Stimulated activated CD4-positive, alpha-beta T cell treated with anti-CD3 and anti-CD28 coated beads, TNF-alpha, amount 100 ng/mL, for 1 hour (primary cell): ENCODE measurements at places on chromosomes 5 and 9.

- DNase-seq: no peak
Measured at GRCh38 chr5:31531543-31531887, 378 bp downstream of the DROSHA start.

DNA sequence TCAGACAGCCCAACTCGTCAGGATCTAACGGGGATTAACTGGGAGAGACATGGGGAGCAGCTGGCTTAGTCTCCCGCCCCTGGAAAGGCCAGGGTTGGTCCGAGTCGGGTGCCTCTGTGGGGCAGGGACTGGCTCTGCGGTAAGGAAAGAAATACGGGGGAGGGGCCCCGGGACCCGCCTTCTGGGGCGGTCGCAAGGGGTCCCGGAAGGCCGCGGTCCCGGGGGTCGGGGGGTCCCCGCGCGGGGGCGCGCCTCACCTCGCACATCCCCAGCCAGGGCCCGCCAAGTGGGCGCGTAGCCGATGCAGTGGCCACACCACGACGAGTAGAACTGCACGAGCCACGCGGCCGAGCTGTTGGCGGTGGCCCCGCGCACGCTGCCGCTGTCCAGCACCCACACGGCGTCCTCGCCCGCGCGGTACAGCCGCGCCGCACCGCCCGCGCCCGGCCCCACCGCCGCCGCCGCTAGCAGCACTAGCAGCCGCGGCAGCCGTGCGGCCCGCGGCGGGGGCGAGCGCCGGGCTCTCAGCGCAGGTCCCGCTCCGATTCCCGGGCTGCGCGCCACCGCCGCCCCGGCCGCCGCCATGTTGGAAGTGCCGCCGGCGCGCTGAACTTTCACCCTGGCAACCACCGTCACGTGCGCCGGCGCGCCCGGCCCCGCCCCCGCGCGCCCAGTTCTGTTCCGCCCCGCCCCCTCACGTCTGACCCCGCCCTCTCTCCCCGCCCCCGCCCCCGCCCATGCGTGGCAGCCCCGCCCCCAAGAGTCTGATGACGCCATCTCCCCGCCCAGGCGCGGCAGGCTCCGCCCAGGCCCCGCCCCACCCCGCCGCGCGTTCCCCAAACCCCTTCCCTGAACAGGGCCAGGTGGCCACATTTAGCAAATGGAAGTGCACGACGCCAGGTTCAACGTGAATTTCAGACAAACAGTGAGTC lies at the start of gene QSOX2:
Gene QSOX2 (minus strand): TSS at position 594 of the 932 bp plus-strand sequence. CDS start 9 bp downstream, at position 585.
- peak; percentile 82 for DNase-seq

DNA sequence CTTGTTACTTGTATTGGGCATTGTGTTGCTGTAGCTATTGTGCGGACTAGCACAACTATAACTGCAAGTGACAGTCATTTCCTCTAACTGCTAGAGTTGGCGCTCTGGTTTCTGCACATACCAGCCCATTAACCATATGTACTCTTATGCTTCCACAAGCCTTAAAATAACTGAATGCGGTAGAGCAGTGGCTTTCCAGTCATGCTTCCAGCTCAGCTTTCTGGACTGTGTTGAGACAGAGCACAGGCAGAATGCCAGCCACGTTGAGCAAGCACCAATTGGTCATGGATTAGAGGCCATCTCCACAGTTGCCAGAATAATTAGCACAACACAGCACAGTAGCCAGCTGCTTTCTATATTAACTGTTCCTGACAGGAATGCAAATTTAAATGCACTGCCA lies 12.2 kb downstream of the INVS start:
- no peak for DNase-seq

GRCh38 chr5:151665613-151666012 lies 21.1 kb downstream of the SPARC start:
- no peak for DNase-seq

DNA sequence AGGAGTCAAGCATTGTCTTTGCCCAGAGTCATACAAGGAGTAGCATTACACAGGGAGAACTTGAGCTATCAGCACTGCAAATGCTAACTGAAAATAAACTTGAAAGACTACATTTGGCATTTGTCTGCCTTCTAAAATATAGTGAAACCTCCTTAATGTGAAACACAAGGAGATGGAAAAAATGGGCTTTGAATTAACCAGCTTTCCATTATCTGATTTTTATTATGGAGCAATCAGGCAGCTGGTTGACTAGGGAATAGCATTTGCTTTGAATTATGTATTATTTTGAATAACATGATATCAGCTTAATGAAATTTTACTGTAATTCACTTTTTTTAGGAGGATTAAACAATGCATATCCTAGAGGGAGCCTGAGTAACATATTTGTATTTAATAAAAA lies 130.8 kb downstream of the GDNF start:
- no peak for DNase-seq

DNA sequence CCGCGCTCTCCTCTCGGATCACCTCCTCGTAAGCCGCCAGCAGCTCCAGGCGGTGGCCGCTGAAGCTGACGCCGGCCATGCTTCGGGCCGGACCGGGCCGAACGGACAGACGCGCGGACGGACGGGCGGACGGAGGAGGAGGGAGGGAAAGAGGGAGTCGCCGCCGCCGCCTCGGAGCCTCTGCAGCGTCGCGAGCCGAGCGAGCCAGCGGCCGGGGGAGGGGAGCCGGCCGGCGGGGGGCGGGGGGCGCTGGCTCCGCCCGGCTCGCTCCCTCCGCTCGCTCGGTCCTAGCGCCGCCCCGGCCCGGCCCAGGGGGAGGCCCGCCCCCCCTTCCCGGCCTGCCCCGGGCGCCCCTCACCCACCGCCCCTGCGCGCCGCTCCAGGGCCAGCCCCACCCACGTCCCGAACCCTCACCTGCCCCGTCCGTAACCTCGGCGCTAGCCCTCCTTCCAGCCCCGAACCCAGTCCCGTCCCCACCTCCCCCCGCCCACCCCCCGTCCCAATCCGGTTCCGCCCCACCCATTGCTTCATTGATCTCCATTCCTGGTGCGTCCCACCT lies at the start of gene DBN1:
Gene DBN1 (minus strand): TSS at position 192 of the 559 bp plus-strand sequence. CDS start 113 bp downstream, at position 79.
- no peak for DNase-seq

DNA sequence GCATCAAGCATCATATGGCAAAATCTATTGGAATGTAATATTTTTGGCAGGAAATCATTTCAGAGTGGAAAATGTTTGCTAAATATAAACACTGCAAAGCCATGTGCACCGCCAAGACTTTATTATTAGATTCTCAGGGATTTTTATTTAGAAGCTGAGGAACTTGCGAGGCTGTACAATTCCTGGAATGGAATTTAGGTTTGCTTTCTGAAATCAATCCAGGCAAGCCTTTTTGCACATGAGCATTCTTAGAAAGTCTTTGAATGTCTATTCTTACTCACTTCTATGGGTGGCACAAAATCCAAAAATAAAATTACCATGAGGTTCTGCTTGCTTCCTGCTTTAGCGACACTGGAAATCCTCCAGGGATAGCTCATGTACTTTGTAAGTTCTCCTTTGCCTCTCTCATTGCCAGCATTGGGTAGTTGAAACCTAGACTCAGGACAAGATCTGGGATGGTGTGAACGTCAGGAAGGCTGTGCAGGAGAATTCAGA lies 71.5 kb upstream of the PALM2AKAP2 start:
- DNase-seq: no peak

DNA sequence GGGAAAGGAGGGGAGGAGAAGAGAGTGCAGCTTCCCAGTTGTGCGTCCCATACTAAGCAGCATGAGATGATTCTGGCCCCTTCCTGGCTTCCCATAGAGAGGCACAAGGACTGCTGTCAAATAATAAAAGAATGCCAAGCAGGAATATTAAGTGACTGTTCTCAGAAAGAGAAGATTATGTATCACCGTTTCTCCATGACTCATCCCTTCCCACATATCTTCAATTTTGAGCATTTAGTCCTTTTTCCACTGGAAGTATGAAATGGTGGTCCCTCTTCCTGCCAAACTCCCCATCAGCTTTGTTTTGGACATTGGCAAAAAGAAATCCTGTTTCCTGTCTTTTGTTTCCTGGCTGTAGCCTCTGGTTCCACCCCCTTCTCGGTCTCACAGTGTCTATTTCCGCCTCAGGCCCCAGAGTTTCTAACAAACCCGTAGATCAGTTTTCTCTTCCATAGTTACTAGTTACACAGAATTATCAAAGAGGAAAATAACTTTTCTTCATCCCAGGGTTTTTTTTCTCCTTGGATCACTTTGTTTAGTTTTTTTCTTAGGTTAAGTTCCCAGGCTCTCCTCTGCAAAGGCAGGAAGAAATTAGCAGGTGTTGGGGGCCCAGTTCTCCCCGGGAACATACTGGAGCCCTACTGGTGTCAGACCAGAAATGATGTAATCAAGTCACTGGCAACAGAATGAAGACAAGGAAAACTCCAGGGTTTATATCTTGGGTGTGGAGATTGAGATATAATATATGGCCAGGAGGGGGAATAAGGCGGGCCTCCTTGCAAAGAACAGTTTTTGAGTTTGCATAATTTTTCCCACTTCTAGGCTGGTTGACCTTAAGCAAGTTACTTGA lies 26.4 kb upstream of the ARHGAP26 start:
- no peak for DNase-seq

- DNase-seq: no peak
Measured at GRCh38 chr5:147093138-147093537, 141.7 kb upstream of the STK32A start.

DNA sequence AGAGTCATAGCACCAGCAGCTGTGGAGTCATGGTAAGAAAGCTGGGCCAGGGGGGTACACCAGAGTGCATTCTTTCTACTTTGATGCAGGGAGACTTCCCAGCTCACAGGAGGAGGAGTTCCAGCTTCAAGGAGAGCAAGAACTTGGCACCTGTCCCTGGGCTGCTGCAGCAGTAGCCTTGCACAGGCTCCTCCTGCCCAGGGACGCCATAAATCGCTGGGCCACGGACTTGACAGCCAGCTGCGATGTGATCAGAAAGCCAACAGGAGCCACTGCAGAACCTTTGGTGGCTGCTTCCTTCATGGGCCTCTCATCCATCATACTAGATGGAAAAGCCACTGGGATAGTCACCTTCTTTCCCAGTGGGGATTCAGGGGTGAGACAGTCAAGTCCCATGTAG lies 234.7 kb downstream of the NMUR2 start:
- no peak for DNase-seq

DNA sequence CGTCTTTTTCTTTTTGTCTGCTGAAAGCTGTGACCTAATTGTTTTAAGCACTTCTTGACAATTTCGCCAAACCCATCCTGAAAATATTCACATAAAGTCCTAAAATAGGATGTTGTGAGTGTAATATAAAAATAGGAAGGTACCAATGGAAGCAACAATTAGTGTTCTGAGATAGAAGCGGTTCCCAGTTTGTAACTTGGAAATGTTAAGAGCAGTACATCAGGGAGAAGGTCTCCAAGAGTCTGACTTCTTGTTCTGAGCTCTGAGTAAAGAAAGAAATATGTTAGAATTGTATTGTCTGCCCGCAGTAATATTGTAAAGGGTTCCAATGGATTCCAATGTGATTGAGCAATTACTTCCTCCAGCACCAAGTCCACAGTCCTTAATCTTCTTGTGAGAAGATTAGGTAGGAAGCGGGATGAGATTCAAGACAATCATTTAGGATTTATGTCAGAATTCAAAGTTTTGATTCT lies 3.9 kb downstream of the VCAN start:
- DNase-seq: no peak

- no peak for DNase-seq
Measured at GRCh38 chr5:27947088-27947487, 908.7 kb upstream of the CDH9 start.
